Stimulated activated CD8-positive, alpha-beta memory T cell treated with anti-CD3 and anti-CD28 coated beads, Interleukin-4, amount 100 ng/mL, for 4 hours (primary cell): ENCODE measurements at places on chromosomes 7 and 10.

DNA sequence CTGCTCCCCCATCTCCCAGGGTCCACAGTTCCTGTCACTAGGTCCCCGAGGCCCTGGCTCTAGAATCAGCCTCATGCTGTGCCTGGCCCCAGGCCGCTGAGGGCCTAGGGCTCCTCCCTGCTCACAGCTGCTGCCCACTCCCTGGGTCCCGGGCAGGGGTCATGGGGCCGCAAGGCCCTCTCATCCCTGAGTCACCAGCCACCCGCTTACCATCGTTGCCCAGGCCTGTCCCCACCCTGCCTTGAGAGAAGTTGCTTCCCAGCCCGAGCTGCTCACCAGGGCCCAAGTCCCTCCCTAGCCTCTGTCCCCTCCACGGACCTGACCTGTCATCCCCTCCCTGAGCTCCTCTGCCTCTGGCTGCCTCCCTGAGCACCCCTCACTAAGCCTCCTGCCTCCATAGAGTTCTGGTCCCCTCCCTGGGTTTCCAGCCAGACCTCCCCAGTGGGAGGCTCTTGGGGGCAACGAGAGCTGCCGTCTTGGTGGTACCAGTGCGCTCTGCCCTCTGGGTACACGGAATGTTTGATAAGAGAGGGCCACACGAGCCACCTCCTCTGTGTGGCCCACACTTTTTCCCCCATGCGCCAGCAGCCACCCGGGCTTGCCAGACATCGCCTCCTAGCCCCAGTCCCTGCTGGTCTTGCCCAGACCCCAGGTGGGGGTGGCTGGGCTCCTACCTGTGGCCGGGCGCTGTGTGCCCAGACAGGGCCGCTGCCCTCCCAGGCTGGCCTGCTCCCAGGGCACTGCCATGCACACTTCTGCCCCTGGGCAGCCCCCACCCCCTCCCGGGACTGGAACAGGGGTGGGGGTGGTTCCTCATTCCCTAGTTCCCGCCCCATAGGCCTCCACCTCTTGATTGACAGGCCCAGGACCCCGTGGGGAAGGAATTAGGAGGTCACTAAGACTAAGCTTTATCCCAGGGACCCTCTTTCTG lies 21.3 kb downstream of the MLXIPL start:
- no peak for DNase-seq

- DNase-seq: no peak
Measured at GRCh38 chr10:129849853-129850252, 114.2 kb downstream of the EBF3 start.

DNA sequence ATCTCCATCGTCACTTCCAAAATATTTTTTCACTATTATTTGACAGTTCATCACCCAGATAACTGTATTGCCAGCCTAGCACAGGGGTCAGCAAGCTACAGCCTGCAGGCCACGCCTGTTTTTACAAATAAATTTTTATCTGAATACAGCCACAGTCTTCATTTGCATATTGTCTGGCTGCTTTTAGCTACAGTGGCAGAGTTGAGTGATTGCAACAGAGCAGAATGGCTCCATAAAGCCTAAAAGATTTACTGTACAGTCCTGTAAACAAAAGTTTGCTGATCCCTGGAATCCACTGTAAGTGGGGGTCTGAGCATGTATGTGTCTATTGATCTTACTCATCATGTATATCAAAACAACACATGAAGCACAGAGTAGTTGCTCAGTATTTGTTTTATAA lies 45.9 kb upstream of the GNAI1 start:
- DNase-seq: no peak

DNA sequence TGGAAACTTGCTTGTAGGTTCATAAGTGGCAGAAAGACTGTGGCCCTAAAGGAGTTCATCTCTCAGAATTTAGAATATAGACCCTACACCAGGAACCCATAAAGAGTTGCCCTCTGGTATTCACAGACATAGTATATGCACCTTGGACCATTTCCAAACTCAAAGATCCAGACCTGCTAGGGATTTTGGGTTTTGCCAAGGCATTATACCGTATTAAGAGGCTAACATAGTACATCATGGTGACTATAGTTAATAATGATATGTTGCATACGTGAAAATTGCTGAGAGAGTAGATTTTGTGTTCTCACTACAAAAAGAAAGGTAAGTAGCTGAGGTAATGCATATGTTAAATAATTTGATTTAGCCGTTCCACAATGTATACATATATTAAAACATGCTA lies 13.9 kb downstream of the IFIT3 start:
- DNase-seq: no peak

GRCh38 chr10:3068968-3069737 lies 1.8 kb downstream of the PFKP start:
- DNase-seq: no peak

GRCh38 chr10:89346405-89347254 lies 18.8 kb downstream of the IFIT3 start:
- no peak for DNase-seq

- DNase-seq: no peak
Measured at GRCh38 chr7:2524808-2525657, 5.5 kb downstream of the LFNG start.

DNA sequence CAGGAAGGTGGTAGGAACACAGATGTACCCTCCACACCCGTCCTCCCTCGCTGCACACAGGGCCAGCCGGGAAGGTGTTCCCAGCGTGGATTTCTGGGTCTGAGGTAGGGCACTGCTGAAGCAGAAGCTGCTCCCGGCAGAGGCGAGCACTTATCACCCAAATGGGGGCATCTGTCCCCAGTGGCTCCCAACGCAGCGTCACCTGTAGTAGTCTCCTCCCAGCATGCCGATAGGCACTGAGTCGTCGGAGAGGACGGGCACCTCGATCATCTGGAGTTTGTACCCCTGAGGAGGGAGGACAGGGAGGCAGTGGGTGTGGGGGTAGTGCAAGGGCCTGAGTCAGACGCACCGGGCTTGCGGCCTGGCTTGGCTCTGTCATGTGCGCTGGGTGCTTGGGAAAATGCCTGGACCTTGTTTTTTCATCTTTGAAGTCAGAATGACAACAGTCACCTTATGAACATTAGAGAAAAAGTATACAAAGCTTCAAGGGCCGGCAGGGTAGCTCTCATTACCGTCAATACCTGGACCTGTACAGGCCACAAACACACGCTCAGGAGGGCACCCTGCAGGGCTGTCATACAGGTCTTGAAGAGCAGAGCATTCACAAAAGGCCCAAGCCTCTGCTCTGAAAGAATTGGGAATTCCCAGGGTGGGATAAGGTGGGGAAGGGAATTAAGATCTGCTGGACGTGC lies 3.1 kb upstream of the PYROXD2 start:
- DNase-seq: no peak

DNA sequence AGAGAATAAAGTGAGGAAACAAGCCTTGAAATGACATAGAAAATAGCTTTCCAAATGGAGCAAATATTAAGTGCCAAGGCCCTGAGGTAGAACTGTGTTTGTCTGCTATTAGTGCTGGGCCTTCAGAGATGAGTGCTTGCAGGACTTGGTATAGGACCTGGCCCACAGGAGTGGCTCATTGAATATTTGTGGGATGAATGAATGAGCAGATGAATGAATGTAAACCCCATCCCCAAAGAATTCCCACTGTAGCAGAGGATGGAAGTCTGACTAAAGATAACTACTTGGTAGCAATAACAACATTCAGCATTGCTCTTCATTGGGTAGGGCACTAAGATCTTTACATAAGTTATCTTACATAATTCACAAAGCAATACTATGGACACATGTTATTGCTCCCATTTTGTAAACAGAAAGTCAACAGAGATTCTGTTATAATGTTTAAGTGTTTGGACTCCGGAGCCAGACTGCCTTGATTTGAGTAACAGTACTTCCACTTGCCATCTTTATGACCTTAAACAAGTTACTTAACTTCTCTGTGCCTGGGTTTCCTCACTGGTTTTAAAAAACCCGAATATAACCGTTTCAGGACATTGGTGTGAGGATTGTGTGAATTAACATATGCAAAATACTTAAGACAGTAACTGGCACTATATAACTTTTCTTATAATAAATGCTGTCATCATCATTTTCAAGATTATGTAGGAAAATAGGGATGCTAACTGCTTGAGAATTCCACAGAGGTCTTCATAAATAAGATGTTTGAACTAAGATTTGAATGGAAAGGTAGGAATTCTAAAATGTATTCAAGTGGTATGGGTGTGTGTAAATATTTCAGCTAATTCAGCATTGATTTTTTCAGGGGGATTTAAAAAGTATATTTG lies 141.9 kb downstream of the PRKG1 start:
- no peak for DNase-seq

- no peak for DNase-seq
Measured at GRCh38 chr10:44217274-44217820, 167.6 kb downstream of the CXCL12 start.

- DNase-seq: peak; percentile 21
Measured at GRCh38 chr10:46284286-46285229, 2.2 kb upstream of the ANTXRL start.

DNA sequence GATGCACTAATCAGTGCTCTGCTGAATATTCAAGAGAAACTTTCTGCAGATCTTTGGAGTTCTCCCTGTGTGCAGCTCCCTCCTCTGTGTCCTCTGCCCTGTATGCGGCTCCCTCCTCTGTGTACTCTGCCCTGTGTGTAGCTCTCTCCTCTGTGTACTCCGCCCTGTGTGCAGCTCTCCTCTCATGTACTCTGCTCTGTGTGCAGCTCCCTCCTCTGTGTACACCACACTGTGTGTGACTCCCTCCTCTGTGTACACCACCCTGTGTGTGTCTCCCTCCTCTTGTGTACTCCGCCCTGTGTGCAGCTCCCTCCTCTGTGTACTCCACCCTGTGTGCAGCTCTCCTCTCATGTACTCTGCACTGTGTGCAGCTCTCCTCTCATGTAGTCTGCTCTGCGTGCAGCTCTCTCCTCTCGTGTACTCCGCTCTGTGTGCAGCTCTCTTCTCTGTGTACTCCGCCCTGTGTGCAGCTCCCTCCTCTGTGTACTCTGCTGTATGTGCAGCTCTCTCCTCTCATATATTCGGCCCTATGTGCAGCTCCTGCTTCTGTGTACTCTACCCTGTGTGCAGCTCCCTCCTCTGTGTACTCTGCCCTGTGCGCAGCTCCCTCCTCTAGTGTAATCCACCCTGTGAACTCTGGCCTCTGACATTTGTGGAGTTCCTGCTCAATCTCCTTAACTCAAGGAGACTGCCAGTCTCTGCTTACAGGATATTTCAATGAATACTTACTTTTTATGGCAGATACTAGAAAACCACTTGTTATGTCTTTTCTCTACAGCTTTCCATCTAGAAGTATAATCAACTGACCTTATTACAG lies 280.4 kb downstream of the GLRX3 start:
- no peak for DNase-seq

DNA sequence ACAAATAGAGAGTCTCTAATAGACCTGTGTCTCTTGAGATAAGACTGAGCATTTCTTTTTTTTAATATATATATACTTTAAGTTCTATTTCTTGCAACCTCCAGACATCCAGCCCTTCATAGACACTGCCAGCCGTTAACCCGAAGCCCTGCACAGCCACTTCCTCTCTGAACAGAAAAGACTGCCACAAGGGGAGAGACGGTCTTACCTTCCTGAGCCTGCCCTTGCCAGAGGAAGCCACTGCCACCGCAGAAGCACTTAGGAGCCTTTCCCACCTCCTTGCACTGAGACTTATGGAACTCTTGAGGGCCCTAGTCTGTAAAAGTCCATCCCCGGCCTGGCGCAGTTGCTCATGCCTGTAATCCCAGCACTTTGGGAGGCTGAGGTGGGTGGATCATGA lies 31.8 kb upstream of the PRSS1 start:
- no peak for DNase-seq

DNA sequence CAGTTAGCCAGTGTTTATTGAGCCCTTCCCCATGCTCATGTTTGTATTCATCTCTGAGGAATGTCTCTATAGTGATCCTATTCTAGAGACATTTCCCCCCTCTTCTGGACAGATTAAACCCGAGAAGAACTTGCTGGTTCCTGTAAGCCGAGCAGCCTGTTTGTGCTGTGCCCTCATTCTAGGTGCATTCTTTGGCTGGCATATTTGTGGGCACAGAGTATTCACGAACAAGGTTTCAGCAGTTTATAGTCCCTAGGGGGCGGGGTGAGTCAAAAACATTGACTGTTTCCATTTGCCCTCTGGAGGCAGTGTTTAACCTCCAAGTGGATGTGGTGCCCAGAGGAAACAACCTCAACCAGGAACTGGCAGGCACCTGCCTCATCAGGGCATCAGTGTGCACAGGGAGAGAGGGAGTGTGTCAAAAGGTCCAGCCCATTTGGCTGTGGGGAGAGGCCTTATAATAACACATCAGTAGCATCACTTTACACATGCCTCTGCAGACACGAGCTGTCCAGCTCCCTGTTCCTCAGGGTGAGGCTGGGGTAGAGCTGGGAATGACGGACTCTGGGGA lies 273.3 kb upstream of the LRGUK start:
- no peak for DNase-seq

DNA sequence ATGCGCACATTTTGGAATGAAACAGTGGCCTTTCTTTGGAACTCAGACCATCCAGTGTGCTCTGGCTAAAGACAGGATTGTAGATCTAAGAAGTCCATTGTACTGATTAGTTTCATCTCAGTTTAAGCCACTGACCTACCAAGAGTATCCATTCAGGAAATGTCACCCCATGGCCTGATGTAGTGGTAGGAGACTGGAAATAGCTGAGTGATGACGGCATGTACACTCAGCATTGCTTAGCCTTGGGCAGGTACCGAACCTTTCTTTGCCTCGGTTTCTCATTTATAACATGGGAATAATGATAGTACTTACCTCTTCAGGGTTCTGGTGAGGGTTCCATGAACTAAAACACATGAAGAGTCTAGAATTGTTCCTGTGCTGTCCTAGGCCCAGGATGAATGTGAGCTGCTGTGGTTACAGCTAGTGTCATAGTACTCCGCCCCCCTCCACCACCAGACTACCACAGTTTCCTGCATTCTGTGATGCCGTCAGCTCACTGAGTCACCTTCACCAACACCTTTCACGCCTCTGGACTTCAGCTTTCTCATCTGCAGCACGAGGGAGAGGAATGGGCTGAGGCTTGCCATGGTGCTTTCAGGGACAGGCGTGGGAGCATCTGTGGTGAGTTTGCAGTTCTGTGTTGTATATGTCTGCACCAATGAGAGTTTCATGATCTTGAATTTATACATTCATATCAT lies 484.0 kb upstream of the GALNT17 start:
- DNase-seq: peak; percentile 83

- no peak for DNase-seq
Measured at GRCh38 chr10:117885206-117885829, 161.4 kb downstream of the RAB11FIP2 start.

DNA sequence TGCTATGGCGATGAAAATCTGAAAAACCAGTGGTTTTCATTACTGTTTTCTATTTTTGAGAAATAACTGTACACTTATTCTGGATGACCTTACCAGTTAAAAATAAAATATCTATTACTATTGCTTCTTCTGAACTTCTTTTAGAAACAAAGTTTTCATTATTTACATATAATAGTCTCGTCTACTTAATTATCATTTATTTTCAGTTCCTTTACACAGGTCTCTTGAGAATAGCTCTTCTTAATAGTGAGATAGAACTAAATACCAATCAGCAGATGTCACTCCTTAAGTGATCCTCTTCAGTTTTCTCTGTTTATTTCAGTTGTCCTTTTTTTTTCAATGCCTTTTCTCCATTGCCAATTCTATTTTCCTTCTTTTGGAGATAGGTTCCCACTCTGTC lies 4.3 kb upstream of the GLCCI1 start:
- no peak for DNase-seq

- no peak for DNase-seq
Measured at GRCh38 chr10:44253769-44254462, 131.0 kb downstream of the CXCL12 start.

GRCh38 chr10:36254199-36254598 lies 612.1 kb upstream of the FZD8 start:
- DNase-seq: no peak

- DNase-seq: no peak
Measured at GRCh38 chr10:128274938-128275337, 148.7 kb upstream of the MKI67 start.
